ENCODE measurements at places on chromosomes 11 and 22.

GRCh38 chr11:107252429-107253161 is 205.0 kb downstream of the CWF19L2 start:
- no peak overlapping the region for H3K4me3 ChIP-seq
- H3K27me3 ChIP-seq, result peaks cover 5% of the 10 kb centered on the region
- H3K4me1 ChIP-seq, result no peaks in the 10 kb centered on the region
- H3K36me3 ChIP-seq, result no peaks in the 10 kb centered on the region
- no peak for DNase-seq

- no peak for DNase-seq
- H3K4me1 ChIP-seq, result peaks cover 87% of the 10 kb centered on the region
- H3K27me3 ChIP-seq, result no peaks in the 10 kb centered on the region
- H3K36me3 ChIP-seq, result peaks cover 27% of the 10 kb centered on the region
- no peak overlapping the region for H3K4me3 ChIP-seq
- H3K27ac ChIP-seq, result no peak overlapping the region
Measured at GRCh38 chr11:61023966-61024295, 52.5 kb downstream of the CD6 start.

- H3K4me3 ChIP-seq, result no peak overlapping the region
- H3K27ac ChIP-seq, result no peak overlapping the region
- peaks cover 25% of the 10 kb centered on the region for H3K4me1 ChIP-seq
- no peak for DNase-seq
Measured at GRCh38 chr11:46049325-46049897, 71.8 kb downstream of the PHF21A start.

GRCh38 chr22:26385164-26385563 is 43.9 kb upstream of the ASPHD2 start:
- no peak for DNase-seq
- peaks cover 67% of the 10 kb centered on the region for H3K27me3 ChIP-seq
- no peaks in the 10 kb centered on the region for H3K4me1 ChIP-seq
- H3K36me3 ChIP-seq, result no peaks in the 10 kb centered on the region

DNA sequence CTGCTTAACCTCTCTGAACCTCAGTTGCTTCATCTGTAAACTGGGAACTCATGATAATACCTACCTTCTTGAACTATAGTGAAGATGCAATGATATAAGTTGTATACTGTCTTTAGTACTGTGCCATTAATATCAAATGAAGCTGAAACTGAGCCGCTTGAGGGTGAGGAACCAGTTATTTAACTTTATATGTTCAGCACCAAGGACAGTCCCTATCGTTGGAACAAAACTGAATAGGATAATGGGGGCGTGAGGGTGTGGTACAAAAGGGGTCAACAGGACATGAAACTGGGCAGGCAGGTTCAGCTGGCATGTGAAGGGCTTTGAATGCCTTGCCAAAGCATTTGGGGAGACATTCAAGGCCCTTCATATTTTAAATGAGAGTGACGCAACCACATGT is 112.6 kb downstream of the C11orf91 start:
- H3K27ac ChIP-seq, result no peak overlapping the region
- H3K36me3 ChIP-seq, result no peaks in the 10 kb centered on the region
- H3K4me3 ChIP-seq, result no peak overlapping the region
- H3K27me3 ChIP-seq, result no peaks in the 10 kb centered on the region
- DNase-seq, result no peak

DNA sequence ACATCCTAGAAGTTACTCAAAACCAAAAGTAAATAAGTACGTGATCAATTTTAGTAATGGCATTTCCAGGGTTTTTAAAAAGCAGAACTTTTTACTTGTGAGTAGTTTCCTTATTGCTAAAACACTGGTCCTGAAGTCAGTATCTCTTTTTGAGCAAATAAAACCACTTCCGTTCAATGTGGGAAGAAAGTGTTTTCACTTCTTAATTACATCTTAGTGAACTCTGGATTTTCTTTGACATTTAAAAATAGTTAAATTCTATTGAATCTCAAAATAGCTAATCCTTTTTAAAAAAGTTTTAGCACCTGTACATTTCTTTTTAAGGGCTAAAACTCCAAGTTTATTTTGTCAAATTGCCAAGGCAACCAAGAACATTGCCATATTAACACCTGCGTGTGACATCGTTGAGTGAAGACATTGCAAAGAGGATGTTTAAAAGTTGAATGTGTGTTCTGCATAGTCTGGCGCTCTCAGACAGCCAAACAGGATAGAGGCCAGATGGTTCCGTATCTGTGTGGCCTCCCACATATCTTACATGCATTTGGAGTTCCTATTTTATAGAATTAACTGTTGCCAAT is 17.2 kb upstream of the OR5B21 start:
- no peak overlapping the region for H3K4me3 ChIP-seq
- peak overlapping the region; percentile 96 for H3K27ac ChIP-seq
- peaks cover 35% of the 10 kb centered on the region for H3K36me3 ChIP-seq
- peaks cover 58% of the 10 kb centered on the region for H3K4me1 ChIP-seq
- H3K27me3 ChIP-seq, result no peaks in the 10 kb centered on the region

- no peak for DNase-seq
- H3K27me3 ChIP-seq, result peaks cover 4% of the 10 kb centered on the region
- no peaks in the 10 kb centered on the region for H3K4me1 ChIP-seq
- H3K27ac ChIP-seq, result no peak overlapping the region
- no peak overlapping the region for H3K4me3 ChIP-seq
Measured at GRCh38 chr11:12731841-12732336, 57.7 kb downstream of the TEAD1 start.

DNA sequence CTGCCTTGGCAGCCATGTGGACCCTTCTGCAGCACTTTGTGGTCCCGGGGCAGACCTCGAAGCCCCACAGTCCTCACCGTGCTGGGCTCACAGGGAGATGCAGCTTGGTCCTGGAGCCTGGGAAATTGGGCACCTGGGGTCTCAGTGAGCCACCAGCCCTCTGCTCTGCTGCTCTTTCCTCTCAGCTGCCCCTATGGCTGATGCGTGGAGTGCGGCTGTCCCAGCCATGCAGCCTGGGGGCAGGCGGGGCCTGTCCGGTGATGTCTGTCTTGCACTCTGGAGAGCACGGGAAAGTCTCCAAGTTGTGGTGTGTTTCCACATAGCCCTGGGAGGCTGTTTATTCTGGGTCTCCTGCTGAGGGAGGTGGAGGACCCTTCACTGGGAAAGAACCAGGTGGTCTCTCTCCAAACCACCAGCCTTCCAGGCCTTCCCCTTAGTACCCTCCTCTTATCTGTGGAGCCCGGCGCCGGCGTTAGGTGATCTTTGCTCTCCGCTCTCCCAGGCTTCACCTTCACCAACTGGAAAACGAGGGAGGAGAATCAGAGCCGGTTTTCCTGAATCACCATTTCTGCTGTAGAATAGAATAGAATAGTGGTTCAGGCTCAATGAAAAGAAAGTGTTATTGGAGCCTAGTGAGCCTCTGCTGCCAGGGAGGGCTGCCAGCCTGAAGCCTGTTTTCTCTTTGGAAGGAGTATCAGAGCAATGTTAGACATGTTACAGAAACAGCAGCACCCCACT is 41.2 kb upstream of the GRAMD4 start:
- H3K27me3 ChIP-seq, result no peaks in the 10 kb centered on the region
- peak overlapping the region; percentile 96 for H3K27ac ChIP-seq
- peaks cover 2% of the 10 kb centered on the region for H3K36me3 ChIP-seq
- no peak for DNase-seq
- H3K4me1 ChIP-seq, result peaks cover 64% of the 10 kb centered on the region
- H3K4me3 ChIP-seq, result peak overlapping the region; percentile 98

Measured in stimulated activated naive B cell treated with anti-CD40 and anti-IgM and Interleukin-4, amounts not matched to agents 10 μg/mL and 1 μg/mL and 100 μg/mL, for 72 hours (primary cell).